Stimulated activated CD8-positive, alpha-beta memory T cell treated with anti-CD3 and anti-CD28 coated beads, Interleukin-2, amount 100 ng/mL, for 1 hour (primary cell): ENCODE measurements at places on chromosomes 12 and 14.

DNA sequence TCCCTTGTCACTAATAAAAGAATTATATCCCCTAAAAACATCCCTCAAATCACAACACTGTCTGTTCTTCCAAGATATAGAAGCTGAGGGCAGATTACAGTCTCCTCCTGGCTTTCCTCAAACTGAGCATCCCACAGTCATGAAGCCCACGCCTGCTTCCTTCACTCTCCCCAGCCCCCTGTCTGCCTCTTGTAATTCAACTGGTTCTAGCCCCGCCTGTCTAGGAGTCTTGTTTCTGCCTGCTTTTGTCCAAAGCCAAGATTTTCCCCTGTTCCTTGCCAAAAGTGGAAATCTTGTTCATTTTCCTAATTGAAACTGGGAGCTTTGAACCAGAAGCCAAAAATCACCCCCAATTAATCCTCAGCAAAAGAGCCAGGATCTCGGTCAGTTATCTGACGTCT, 35.9 kb upstream of the PWP1 start:
- no peak for DNase-seq

- DNase-seq: no peak
Observed at GRCh38 chr12:31325524-31325875, 450 bp downstream of the SINHCAF start.

DNA sequence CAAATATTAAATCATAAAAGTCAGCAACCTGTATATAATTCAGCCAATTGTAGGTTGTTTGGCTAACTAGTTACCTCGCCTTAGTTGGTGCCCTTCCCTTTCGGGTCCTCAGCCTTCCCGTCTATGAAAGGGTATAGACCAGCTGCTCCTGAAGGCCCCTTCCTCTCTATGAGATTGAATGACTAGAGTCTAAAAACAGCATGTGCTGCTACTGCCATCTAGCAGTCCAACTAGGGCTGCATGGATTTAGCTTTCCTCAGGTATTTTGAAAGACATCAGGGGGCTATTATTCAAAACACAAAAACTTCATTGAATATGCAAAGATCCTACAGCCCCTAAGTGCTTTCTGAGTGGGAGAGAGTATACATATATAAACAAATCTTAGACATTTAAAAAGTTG, 37.0 kb upstream of the TMEM263 start:
- DNase-seq: no peak

DNA sequence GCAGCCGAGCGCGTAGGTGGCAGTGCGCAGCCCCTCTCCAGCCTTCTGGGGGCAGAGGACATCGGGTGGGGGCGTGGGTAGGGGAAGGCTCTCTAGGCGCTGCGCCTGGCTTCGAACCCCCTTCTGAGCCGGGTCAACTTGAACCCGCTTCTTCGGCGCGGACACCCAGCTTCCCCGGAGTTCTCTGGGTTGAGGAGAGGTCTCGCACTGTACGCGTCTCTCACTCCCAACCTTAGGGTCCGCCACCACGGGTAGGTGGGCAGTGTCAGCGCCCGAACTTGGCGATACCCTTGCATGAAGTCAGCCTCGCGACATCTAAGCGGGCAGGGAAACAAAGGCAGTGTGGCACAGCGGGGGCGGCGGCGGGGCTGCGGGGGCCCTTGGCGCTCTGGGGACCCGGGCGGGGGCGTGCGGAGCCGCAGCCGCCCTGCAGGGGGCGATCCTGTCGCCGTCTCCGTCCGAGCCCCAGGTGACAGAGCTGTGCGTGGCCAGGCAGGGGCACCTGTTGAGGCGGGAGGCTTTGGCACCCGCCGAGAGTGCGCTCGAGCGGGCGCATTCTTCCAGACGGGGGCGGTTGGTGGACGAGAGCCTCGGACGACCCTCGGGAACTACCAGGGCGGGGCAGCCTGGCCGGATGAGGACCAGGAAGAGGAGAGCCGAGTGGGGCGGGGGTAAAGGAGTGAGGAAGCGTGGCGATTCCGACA, 1.1 kb downstream of the GALNT16 start:
- no peak for DNase-seq

GRCh38 chr12:98909746-98910145, 264.7 kb downstream of the APAF1 start:
- no peak for DNase-seq

GRCh38 chr12:41769810-41770209, 374.9 kb downstream of the GXYLT1 start:
- no peak for DNase-seq

GRCh38 chr12:68327896-68328295, 4.3 kb downstream of the MDM1 start:
- DNase-seq: no peak

- DNase-seq: peak; percentile 20
Observed at GRCh38 chr14:35333797-35334743, 41.9 kb downstream of the PSMA6 start.

DNA sequence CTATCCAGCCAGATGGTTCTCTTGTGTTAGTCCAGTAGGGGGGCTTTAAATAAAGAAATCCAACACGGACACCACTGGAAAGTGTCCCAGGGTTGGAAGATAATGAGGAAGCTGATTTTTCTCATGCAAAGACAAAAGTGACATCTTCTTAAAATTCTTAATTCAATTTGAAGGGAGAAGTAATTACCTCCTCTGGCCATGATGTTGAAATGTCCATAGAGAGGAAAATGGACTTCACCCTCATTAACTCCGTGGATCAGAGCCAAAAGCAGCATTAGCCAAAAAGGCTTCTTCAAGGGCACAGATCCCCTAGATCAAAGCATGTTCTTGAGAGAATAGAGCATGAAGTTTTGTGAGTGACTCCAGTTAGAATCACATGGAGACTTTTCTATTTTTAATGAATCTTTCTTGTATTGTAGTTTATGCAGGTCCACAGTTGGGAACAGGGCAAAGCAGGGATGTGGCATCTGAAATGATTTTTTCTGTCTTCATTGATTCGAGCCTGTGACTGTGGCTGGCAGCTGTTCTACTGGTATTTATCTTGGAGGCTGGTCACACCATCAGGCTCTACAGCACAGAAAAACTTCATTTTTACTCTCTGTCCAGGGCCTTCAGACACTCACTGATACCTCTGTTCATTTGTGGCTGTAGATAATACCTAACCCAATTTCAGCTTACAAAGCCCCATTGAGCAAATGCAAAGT, 1002.5 kb downstream of the AACS start:
- DNase-seq: no peak

- no peak for DNase-seq
Observed at GRCh38 chr14:37047996-37048395, 124.4 kb downstream of the SLC25A21 start.

DNA sequence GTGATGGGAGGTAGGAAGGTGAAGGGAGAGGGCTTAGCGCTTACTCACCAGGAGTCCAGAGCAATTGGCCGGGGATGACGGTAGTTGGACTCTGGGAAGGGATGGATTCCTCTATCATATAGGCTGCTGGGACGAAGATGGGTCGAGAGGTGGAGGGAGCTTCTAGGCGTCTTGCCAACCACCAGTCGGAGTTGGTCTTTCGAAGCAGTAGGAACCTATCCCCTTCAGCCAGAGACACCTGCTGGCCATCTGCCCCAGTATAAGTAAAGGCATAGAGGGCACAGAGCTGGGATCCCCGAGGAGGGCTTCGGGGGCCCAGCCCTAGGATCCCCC, 657 bp downstream of the ARHGAP9 start:
- no peak for DNase-seq

GRCh38 chr12:13941258-13942249, 39.8 kb downstream of the GRIN2B start:
- no peak for DNase-seq

GRCh38 chr12:1706632-1706980, 15.7 kb downstream of the ADIPOR2 start:
- DNase-seq: no peak

DNA sequence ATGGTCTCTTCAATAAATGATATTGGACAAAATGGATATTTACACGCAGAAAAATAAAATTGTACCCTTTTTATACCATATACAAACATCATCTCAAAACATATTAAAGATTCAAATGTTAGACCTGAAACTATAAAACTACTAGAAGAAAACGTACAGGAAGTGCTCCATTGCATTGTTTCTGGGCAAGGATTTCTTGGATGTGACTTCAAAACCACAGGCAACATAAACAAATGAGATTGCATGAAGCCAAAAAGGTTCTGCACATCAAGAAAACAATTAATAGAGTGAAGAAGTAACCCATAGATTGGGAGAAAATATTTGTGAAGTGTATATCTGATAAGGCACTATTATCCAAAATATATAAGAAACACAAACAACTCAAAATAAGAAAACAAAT, 812.4 kb downstream of the NRXN3 start:
- DNase-seq: no peak

- DNase-seq: no peak
Observed at GRCh38 chr12:20127413-20127812, 240.9 kb upstream of the PDE3A start.

DNA sequence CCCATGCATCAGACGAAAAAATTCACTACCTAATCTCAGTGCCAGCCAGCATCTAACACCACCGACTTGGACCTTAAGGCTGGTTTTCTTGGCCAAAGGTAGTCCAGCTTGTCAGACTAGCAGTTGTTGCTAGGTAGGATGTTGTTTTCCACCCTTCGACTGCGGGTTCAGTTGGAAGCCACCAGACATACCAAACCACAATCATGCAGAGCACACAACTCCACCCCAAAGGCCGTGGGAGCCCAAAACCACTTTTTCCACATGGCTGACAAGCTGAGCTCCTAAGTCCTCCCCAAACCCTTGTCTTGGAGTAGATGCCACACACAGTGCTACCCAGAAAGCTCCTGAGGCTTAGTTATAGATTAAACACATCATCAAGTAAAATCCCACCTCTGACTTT, 46.8 kb downstream of the LRIG3 start:
- no peak for DNase-seq

- no peak for DNase-seq
Observed at GRCh38 chr12:73220951-73221350, 948.8 kb downstream of the TRHDE start.

DNA sequence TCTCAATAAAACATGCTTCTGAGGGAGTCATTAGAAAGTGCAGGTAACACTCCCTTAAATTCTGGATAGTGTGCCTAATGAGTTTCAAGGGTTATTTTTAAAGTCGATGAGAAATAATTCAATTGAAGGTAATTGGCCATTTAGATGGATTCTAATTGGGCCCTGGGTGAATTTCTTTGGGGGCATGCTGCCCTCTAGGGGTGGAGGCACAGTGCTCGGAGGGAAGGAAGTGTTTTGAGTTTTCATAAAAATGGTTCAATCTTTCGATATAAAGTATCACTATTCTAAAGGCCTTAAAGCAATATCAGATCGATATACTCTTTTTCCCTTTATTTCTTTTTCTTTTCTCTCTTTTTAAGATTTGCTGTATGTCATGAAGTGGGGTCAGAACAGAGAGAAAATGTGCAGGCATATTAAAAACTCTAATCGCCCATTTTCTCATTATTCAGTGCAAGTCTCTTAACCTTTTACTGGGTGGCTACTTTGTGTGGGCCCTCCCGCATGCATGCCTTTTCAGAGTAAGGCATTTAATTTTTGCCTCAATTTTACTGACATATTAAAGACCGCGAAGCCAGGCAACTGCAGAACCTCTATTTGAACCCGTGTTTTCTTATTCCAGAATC, 25.5 kb downstream of the NKX2-8 start:
- no peak for DNase-seq

DNA sequence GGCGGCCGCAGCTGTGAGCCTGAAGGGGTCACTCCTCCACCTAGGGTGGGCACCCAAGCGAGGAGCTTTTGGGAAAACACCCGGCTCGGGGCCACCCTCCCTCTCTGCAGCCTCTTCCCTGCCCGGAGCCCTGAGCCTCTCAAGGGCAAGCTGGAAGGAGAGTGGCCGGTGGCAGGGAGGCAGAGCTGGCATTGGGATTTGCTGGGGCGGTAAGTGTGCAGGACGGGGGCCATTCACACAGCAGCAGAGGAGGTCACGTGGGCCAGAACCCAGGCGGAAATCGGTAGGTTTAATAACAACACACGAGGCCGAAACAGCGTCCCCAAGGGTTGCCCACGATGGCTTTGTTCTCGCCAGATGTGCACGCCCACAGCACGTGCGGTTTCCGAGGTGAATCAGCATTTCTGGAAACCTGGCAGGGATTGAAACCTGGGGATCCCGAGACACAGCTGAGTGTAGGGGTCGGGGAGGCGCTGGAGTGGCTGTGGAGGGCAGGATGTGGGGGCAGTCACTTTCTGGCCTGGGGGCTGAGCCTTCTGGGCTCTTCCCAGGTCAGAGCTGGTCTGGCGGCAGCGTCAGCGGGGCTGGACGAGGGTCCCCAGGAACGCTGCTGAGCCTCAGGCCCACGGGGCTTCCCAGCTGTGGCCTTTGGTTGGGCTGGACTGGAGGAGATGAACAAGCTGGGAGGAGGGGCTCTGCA, 23.5 kb downstream of the NOC4L start:
- DNase-seq: no peak

DNA sequence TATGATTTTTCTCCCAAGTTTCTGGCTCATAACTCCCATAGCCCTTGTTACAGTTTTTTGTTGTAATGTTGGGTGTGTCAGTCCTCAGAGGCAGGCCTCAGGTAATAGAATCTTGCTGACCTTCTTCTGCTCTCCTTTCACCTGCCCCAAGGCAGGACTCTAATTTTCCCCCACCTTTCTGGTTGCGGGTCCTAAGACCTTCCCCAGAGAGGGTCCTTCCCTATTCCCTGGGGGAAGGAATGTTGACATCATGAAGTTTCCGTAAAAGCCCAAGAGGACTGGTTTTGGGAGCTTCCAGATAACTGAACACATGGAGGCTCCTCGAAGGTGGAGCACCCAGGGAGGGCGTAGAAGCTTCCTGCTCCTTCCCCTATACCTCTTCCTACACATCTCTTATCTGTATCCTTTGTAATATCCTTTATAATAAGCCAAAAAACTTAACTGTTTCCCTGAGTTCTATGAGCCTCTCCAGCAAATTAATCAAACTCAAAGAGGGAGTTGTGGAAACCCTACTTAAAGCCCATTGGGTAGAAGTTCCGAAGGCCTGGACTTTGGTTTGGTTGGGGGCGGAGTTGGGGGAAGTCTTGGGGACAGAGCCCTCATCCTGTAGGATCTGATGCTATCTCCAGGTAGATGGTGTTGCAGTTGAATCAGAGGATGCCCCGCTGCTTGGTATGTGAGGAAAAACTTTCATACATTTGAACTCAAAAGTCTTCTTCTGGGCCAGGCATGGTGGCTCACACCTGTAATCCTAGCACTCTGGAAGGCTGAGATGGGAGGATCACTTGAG, 9.0 kb upstream of the TMED10 start:
- no peak for DNase-seq

DNA sequence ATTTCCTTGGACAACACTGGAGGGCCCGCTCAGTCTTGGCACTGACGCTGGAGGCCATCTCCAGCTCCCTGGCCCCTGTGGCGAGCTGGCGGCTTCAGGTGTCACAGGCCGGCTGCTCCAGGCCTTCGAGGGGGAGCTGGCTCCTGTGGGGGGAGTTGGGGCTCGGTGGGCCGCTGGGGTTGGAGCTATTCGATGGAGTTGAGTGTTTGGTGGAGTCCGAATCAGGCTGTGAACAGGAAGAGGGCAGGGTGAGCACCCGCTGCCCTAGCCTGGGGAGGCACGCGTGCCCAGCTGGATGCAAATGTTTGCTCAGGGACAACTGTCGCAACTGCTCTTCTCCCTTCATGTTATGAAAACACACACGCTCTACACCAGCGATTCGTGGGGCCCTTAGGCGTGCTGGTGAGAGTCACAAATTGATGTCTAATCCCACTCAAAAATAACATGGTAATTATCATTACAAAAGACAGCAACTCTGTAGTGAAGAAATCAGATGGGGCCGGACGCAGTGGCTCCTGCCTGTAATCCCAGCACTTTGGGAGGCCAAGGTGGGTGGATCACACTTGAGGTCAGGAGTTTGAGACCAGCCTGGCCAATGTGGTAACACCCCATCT, 11.3 kb downstream of the AMN start:
- no peak for DNase-seq
